ENCODE measurements at places on chromosomes 11 and 22.
A peak's percentile ranks its signal among the peaks of the same experiment; 100 is the strongest.

DNA sequence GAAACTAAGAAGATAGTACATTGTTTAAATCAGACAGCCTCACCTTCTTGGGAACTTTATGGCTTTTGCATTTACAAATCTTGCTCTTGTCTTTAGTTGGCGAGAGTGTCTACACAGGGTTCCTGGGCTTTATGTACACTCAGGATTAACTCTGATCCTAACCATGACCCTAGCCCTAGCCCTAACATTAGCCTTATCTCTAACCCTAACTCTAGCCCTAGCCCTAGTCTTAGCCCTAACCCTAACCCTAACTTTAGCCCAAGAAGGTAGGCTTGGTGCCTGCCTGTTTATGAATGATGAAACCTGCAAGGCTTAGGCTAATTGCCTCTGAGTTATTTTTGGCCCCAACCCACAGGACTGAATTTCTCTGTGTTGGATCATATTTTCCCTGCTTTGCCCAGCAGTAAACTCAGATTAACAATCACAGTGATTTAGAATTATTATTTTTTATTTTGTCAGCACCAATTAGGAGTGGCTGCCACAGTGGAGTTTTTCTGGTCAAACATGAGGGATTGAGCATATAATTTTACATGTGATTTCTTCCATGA, 44.1 kb upstream of the OR9Q1 start:
- no peak for DNase-seq

DNA sequence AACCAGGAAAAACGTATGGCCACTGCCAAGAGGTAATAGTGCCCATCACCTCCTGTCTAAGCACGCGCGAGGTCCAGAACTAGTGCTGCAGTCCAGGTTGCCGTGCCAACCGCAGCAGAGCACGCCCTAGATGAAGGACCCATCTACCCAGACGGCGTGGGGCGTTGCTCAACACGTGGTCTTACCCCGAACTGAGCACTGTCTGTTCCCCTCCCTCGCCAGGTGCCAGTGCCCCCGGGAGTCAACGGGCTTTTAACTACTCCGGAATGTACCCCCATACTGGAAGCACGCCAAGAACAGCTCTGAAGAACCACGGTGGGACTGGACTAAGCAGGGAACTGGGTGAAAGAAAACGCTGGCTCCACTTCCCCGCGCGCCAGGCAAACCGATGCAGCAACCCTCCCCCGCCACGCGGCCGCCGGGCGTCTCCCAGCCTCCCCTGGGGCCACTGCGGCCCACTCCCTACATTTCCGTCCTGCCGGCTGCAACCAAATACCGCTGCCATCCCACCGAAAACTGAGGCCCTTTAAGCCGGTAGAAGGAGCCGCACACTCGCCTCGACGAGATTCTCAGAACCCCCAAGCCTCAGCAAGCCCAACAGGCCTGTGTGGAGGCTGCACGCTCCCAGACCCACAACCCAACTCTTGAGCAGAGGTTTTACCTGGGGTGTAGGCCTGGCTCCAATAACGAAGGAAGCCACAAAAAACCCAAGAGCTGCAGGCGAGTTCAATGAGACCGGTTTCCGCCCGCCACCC, at the start of gene HSPA8:
TSS of gene HSPA8 (minus strand) at position 734 of the 755 bp plus-strand sequence. CDS start 812 bp downstream, outside the sequence.
- DNase-seq, result peak; percentile 27

DNA sequence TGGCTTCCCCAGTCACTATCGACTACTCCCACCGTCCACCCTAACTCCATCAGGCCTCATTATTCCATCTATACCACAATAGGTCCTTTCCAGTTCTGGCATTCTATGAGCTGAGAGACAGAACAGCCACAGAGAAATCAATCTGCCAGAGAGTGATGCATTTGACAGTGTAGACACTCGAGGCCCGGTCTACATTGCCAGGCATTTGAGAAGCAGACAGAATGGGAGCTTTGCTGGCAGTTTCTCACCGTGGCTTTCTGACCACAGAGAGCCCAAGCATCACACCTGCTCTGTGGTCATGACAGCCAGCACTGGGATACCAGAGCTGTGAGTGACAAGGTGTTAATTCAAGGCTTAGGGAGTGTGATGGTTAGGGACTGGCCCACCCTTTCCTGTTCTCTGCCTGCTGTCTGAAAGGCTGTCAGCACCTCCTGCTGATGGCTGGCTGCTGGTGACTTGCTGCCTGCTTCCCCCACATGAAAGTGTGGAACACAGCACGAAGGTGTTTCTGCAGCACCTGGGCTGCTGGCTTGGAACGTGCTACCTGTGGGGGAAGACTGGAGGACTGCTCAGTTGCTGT, 137.8 kb downstream of the KIRREL3 start:
- no peak for DNase-seq

GRCh38 chr11:117319214-117319840, 3.3 kb upstream of the BACE1 start:
- DNase-seq, result no peak

GRCh38 chr11:134662629-134663360, 250.8 kb upstream of the B3GAT1 start:
- DNase-seq, result no peak

- DNase-seq, result no peak
Measured at GRCh38 chr11:112863305-112863704, 97.9 kb upstream of the NCAM1 start.

- DNase-seq, result no peak
Measured at GRCh38 chr22:44500599-44500998, 2.6 kb upstream of the RTL6 start.

- no peak for DNase-seq
Measured at GRCh38 chr11:61417670-61418069, 12.1 kb downstream of the CPSF7 start.

GRCh38 chr22:31361743-31362142, 15.6 kb upstream of the PATZ1 start:
- no peak for DNase-seq

- DNase-seq, result peak; percentile 57
Measured at GRCh38 chr11:20127671-20128527, 32.4 kb downstream of the DBX1 start.

- DNase-seq, result peak; percentile 51
Measured at GRCh38 chr11:119993722-119994121, 144.2 kb downstream of the TRIM29 start.

DNA sequence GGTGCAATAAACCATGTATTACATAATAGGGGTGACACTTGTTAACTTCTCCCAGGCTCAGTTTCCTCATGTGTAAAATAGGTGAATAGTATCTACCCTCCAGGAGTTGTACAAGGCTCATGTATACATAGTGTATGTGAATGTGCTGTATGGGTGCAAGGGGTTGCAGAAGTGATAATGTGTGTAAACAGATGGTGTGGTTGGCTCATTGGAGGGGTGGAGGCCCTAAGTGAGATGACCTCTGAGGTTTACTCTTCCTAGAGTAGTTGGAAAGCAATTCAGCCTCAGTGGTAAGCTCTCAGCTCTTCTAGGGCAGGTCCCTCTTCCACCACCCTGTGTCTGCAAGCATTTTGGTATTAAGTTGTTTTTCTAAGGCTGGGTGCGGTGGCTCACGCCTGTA, 102.4 kb downstream of the PTPRJ start:
- no peak for DNase-seq

DNA sequence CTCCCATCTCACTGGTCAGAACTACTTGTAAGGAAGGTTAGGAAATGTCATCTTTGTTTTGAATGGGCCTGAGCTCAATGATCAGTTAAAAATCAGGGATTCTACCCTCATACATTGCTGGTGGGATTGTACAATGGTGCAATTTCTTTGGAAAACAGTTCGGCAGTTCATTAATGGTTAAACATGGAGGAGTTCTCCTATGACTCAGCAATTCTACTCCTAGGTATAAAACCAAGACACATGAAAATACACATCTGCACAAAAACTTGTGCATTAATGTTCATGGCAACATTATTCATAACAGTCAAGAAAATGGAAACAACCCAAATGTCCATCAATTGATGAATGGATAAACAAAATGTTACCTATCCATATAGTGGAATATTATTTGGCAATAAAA, 4.9 kb upstream of the APOA5 start:
- DNase-seq, result no peak

DNA sequence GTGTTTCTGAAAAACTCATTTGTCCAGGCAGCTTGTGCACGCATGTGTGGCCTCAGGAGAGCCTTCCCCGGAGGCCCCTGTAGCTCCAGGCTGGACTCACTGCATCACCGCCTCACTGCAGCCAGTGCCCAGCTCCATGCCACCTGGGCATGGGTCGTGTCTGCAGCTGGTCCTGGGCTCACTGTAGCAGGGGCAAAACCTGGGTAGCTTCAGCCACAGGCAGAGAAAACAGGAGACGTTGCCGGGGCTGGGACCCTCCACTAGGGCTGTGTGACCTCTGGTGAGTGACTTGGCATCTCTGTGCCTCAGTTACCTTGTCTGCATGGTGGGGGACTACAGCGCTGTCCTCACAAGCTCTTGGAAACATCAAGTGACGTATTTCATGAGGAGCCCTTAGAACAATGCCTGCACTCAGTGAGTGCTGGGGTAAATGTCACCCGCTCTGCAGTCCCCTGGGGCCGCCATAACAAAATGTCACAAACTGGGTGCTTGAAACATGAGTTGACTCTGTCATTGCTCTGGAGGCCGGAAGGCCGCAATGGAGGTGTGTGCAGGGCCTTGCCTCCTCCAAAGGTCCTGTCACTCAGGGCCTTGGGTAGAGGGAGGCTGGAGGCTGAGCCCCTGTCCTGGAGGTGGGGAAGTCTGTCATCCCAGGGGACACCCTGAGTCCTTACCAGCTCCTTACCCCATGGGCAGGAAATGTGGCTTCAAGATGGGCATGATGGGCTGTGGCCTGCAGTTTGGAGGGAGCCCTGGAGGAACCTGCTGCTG, 488.7 kb downstream of the TBC1D22A start:
- DNase-seq, result no peak

- DNase-seq, result no peak
Measured at GRCh38 chr11:121808096-121808495, 307.9 kb downstream of the BLID start.

GRCh38 chr11:79813551-79813950, 372.7 kb upstream of the TENM4 start:
- DNase-seq, result no peak

DNA sequence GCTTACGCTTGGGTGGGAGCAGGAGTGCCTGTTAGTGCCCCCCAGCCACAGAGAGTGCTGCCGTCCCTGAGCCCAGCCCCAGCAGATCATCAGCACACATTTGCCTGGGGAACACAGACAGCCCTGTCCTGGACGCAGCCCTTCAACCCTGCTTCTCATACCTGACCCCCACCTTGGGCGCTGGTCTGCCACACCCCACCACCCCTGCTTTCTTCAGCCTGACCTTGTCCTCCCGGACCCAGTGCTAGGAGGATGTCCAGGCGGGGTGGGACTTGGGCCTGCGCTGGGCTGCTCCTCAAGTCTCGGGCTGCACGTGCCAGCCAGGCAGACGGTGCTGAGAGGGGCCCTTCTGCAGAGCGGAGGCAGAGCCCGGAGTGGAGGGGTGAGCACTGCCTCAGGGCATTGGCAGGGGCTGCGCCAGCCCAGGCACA, 119.2 kb downstream of the KCNQ1OT1 start:
- DNase-seq, result no peak

GRCh38 chr11:27173545-27173944, 132.9 kb downstream of the BBOX1 start:
- no peak for DNase-seq

DNA sequence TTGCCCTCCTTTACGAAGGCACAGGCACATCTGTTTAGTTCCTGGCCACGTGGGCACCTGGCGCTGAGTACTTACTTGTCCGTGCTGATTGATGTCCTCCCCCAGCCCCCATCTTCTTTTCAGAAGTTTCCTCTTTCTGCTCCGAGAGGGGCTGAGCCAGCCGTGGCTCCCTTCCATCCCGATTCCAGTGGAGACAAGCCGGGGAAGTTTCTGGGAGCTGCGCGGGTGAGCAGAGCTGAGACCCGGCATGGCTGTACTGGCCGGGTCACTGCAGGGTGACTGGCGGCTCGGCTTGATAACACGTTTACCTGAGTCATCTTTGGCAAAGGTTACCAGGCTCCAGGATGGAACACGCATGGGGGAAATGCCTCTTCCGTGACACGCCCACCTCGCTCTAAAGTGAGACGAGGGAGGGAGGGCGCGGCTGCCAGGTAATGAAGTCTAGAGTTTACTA, 45.4 kb upstream of the ATXN10 start:
- DNase-seq, result peak; percentile 85

DNA sequence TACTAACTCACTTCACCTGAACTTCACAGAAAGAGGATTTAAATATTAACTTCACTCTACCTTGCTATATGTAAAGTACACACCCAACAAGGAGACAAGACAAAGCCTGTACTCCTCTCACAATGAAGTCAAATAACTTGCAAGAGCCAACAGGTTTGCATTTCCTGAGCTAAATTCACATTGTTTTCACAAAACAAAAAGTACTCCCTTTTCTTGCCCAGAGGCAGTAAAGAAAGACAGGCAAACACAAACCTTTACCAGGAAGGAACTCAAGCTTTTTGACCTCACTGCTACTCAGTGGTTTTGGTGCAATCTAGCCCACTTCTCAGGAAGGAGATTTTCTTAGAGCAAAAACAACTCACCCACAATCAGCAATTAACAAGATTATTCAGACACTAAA, 15.7 kb downstream of the USP28 start:
- peak; percentile 55 for DNase-seq

GRCh38 chr11:93957397-93957952, 63.7 kb upstream of the HEPHL1 start:
- DNase-seq, result no peak

All from RWPE1 (cell line).